ENCODE measurements at places on chromosomes 5 and 9.

- no peak for DNase-seq
Measured at GRCh38 chr5:126446498-126447224, 23.5 kb downstream of the GRAMD2B start.

GRCh38 chr9:15480028-15480427, 30.7 kb downstream of the PSIP1 start:
- no peak for DNase-seq

- no peak for DNase-seq
Measured at GRCh38 chr5:174723979-174724483, 351 bp upstream of the MSX2 start.

DNA sequence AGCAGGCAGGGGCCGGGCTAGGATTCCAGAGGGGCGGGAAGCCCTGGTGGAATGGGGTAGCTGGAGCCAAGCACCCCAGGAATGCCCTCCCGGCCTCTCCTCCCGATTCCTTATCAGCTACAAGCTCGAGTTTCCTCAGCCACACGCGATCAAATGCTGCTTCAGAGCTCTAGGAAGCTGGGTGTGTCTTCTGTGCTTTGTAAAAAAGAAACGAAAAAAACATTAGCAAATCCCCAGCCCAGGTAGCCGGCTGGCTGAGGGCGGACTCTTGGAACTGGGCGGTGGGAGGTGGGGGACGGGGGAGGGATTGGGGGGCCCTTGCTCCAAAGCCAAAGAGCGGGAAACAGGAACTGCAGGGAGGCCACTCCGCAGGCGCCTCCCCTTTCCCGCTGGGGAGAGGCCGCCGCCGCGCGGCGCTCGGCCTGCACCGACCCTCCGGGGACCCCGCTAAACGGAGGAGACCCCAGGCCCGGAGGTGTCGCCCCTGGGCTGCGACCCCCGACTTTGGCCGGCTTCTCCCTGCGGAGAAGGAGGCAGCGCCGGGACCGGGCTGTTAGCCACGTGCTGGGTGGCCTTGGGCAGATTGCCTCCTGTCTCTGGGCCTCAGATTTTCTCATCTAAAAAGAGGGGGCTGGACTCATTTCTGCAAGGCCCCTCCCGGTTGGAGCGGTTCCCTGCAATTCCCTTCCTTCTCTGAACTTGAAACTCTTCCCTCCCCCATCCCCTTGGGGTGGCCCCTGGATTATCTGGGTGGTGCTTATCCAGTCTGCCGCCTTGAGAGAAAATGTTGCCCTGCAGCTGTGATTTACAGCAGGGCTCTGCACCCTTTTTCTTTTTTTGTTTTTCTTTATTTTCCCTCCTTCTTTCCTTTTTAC, 40.9 kb upstream of the FABP6 start:
- DNase-seq, result peak; percentile 35

GRCh38 chr5:34699155-34700077, 43.3 kb downstream of the RAI14 start:
- no peak for DNase-seq

DNA sequence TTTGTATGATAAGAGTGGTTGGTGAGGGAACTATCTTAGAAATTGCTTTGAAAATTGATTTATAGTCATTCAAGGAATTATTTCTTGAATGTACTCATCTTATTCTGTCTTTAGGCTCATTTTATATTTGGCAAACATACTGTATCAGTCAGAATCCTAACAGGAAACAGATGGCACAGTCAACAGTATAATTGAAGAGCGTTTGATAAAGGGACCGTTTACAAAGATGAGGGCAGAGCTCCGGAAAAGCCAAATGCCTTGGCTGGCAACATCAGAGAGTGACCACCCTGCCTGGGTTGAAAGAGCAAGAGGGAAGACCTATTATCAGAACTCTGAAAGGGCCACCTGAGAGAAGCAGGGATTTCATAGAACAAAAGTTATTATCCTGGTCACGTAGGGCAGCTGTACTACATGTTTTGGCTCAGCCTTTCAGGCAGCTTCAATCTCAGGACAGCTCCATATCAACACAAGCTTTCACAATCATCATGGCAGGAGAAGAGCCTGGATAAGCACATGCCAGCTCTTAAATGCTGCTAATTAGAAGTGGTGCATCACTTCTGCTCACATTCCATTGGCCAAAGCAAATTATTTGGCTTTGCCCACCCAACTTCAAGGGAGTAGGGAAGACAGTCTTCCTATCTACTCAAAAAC, 47.2 kb upstream of the ARL15 start:
- no peak for DNase-seq

DNA sequence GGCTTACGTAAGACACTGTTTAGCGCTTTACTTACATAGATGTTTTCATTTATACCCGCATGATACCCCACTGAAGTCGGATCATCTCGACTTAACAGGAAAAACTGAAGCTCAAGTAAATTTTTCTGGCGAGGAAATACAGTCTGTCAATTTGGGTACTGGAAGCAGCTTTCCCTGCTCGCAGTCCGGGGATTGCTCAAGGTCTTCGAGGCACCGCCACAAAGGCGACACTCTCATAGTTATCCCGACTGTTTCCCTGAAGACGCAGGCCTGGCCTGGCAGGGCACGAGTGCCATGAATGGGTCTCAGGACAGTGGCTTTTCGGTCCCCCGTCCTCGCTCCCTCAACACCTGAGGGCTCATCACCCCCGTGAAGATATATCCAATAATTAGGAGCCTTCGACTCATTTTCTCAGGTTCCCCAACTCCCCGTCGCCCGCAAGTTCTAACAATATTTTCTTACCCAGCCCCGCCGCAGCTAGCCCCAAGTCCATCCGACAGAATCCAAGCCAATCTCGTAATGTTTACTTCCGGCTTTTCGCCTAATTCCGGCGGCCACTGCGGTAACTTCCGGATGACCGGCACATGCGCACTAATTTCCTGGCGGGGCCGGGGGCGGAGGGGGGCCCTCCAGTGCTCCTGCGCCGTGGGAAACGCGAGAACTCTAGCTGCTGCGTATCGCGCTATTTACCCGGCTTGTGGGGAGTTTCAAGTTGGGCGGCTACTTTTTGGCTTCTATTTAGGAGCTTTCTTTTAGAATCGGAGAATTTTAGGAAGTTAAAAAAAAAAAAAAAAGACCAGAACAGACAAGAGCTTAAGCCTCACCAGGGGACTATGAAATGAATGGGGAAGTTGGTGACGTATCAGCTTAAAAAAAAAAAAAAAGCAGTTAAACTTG, at the start of gene SLU7:
Gene SLU7 (minus strand): TSS at position 521 of the 897 bp plus-strand sequence. CDS start 3,787 bp downstream, outside the sequence.
- DNase-seq, result peak; percentile 96

DNA sequence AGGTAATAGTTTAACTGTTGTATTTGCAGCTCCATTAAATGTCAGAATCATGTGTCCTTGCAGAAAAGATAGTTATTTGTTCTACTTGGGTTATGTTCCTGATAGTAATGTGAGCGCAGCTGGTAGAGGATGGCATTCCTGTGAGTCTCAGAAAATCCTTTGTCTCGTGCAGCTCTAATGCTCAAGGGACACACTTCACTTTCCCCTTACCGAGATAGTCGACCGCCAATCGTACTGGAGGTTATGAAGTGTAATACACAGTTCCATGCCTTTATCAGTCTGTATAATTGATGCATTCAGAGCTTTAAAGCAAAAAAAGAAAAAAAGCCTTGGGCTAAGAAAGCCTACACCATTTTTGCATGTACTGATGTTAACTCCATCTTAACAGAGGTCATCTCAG, 60.2 kb upstream of the SRP19 start:
- no peak for DNase-seq

- no peak for DNase-seq
Measured at GRCh38 chr9:5718296-5719032, 89.6 kb downstream of the RIC1 start.

DNA sequence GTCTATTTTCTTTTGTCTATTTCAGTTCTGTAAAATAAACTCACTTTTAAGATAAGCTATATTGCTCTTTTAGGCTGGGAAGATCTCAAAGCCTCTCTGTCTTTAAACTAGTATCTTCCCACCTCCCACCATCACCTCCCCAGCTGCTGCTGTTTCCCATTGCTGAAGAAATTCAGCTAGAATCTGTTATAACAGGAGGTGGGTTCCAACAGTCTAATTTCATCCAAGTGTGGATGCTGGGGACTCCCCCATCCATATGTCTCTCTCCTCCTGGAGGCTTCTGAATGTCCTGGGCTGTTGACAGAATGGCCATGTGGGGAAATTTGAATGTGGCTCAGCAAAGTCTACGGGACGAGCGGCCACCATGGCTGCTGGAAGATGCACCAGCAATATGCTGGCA, 301.0 kb downstream of the RASEF start:
- no peak for DNase-seq

DNA sequence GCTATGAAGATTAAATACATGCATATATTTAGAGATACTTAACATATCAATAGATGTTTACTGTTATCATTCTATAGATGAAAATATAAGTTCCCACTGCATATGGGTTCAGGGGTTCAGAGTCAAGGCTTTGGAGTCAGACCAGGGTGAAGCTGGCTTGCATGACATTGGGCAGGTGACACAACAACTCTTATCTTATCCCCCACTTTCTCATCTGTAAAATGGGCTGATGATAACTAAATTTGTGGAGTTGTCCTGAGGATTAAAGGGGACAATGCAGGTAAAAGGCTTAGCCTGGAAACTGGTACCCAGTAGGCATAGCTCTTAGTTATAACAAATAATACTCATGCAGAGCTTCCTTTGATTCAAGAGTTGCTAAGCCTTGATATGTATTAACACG, 72.6 kb upstream of the BRINP1 start:
- no peak for DNase-seq

GRCh38 chr5:111447822-111448221, 64.5 kb downstream of the STARD4 start:
- DNase-seq, result no peak

- DNase-seq, result peak; percentile 49
Measured at GRCh38 chr5:1737790-1738405, 61.7 kb downstream of the MRPL36 start.

GRCh38 chr5:55063899-55064298, 38.5 kb upstream of the GZMA start:
- no peak for DNase-seq

GRCh38 chr9:113589890-113590289, 126.4 kb downstream of the RGS3 start:
- no peak for DNase-seq

DNA sequence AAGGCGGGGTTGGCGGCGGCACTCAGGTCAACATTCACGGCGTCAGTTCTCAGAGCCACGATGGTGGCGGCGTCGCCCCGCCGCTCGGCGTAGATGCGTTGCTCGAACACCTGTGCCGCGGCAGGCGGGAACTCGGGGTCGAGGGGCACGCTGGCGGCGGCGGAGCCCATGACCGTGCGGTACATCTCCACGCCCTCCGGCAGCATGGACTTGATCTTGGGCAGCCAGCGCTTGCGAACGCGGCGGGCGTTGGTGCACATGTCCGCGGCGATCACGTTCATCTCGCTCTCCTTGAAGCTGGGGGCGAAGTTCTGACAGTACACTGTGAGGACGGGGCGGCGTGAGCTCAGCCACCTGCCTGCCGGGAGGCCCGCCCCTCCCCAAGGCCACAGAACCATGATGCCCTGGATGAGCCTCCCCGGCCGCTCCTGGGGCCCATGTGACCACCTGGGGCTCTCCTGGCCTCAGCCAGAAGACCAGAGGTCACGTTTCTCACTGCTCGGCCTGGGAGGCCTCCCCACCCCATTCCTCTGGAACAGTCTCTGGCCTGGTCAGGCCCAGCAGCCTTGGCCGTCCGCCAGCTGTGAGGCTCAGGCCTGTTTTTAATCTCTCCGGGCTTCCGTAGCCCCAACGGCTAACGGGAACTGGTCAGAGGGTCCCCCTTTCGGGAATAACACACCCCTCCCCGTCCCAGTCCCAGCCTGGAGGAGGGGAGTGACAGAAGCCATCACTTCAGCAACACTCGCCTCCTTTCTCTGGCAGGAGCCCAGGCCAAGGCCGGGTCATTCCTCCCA, 50.7 kb upstream of the UBAC1 start:
- no peak for DNase-seq

- no peak for DNase-seq
Measured at GRCh38 chr5:150410524-150411244, 2.0 kb downstream of the CD74 start.

DNA sequence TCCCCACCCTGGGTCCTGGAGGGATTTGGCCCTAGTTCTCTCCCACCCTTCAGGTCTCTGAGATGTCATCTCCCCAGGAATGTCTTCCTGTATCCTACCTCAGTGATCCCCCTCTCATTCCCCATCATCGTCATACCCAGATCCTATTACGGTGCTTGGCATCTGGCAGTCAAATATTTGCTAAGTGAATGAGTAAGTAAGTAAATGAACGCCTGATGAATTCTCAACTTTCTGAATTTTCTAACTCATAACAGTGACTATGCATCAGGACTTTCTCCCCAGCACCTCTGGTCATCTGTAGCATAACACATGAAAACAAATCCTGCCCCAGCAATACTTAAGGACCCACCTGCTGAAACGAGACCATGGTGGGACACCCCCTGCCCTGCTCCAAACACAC, 244.2 kb downstream of the EBF1 start:
- no peak for DNase-seq

DNA sequence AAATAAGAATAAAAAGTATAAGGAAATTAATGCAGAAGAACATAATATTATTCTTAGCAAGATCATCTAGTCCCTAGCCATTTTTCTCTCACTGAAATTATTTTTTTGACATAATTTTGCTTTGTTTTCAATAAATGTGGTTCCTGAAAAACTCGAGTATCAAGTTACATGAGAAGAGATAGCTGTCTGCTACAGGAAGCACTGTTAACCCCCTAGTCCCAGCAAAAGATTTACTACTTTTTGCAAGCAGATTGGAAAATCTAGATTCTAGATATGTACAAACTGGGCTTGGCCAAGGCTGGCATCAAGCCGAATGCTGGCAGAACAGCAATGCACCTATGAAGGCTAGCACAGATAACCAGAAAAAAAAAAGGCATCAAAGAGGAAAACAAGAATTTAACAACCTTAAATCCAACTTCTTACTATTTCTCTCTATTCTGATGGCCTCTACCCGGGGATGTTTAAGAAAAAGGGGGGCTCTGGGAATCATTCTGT, 21.9 kb upstream of the ISCA1 start:
- DNase-seq, result no peak
